ENCODE measurements at places on chromosomes 11 and 22.

DNA sequence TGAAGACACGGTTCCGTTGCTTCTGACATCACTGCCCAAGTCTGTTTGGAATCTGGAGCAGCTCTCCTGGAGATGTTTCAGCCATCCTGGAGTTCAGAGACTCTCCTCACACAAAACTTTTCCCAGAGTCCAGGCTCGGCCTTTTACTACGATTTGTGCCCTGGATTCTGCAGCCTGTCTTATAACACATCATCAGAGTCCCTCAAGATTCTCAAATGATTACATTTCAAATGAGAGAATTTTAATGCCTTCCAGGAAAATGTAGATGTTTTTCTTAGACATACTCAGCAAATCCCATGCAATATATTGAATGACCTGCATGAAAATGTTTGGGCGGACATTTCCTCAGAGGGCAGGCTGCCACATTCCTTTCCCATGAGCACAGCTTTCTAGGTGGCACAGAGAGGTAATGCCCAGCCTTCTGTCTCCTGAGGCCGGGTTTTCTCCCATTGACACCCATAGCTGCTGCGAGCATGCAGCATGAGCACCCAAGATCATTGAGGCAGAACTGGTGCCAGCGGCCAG lies 129.1 kb downstream of the SNX19 start:
- DNase-seq, result no peak

DNA sequence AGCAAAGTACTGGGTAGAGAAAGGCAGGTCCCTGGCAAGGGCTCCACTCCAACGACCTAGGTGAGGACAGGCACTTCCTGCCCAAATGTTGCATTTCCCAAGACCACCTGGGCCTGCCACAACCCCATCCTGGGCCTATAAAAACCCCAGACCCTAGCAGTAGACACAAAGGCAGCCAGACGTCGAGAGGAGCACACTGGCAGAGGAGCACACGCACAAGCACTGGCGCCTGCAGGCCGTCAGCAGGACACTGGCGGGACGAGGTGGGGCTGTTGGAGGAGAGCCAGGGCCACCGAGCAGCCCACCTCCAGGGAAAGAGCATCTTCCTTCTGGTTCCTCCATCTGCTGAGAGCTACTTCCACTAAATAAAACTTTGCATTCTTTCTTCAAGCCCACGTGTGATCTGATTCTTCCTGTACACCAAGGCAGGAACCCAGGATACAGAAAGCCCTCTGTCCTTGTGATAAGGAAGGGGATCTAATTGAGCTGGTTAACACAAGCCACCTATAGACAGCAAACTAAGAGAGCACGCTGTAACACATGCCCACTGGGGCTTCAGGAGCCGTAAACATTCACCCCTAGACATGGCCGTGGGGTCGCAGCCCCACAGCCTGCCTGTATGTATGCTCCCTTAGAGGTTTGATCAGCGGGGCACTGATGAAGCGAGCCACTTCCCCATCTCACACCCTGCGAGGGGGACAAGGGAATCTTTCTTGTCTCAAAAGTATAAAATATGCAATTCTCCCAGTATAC lies 89.7 kb upstream of the MTMR2 start:
- DNase-seq, result no peak

DNA sequence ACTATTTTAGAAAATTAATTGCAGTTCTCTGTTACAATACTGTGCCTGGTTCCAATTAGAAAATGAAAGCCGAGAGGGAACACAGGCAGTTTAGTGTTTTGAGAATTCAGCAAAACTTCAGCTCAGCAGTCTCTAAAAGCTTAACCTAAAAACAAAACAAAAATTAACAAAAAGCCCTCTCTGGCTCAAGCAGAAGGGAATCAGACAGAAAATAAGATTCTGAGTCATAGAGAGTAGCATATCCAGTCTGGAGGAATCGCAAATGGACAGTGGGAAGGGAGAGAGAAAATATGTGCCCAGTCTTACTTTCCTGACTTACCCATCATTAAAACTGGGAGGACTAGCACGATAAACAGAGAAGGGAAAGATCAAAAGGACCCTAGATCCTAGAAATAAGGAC lies 38.1 kb upstream of the CHRM4 start:
- no peak for DNase-seq

- DNase-seq, result no peak
These were observed 53.5 kb upstream of the DBX1 start for GRCh38 chr11:20213790-20214189.

DNA sequence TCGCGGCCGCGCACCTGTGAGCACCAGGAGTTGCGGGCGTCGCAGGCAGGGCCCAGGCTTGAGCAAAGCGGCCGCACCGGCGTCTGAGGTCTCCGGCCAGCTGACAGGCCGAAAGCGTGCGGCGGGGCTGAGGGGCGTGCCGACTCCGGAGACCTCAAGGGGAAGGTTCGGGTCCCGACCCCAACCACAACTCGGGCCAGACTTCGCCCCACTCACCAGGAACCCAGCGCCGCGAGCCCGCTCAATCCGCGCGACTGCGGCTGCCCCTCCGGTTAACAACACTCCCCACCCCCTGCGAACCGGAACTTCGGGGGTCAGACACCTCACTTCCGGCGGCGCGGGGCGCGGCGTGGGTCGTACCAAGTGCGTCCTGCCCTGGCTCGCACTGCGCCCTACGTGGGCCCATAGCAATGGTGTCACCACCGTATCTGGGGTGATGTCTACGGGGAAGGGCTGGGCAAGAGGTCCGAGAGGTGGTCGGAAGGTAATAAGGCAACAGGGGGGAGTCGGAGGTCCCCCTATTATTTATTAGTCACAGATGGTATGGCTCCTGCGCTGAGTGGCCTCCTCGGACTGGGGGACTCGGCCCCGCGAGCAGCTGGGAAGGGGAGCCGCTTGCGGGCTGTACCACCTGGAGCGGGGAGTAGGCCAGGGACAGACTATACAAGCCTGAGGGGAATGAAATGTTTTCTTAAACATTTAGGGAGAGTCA lies at the start of gene SYVN1:
SYVN1 (minus strand) TSS at position 280 of the 712 bp plus-strand sequence. CDS start 918 bp downstream, outside the sequence.
- DNase-seq, result peak; percentile 90
